ENCODE measurements at places on chromosomes 2 and 18.

- no peak for DNase-seq
Measured at GRCh38 chr2:238776003-238776760, 71.7 kb upstream of the TWIST2 start.

- no peak for DNase-seq
Measured at GRCh38 chr18:37985126-37985525, 419.5 kb upstream of the CELF4 start.

- DNase-seq = no peak
Measured at GRCh38 chr2:7694076-7694985, 777.1 kb downstream of the RNF144A start.

DNA sequence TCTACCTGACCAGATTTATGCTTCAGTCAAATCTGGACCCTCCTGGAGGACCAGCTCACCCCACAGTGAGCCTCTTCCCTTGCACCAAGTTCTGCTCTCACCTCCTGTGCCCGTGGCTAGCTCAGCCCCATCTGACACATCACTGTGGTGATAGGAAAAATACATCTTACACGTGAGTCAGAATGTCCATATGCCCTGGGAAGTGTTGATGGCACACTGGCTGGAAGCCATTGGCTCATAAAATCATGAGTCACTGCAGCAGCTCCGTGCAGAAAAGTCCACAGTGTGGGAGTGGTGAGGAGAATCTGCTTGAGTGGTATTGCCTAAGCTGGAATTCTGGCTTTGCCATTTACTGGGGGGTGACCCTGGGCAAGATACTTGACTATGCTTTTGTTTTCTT, 42.6 kb upstream of the RAPGEF4 start:
- no peak for DNase-seq

GRCh38 chr2:151927501-151928221, 99.4 kb upstream of the ARL5A start:
- no peak for DNase-seq

- no peak for DNase-seq
Measured at GRCh38 chr18:44790860-44791259, 110.2 kb downstream of the SETBP1 start.

GRCh38 chr2:190360965-190361364, 17.6 kb downstream of the INPP1 start:
- no peak for DNase-seq

DNA sequence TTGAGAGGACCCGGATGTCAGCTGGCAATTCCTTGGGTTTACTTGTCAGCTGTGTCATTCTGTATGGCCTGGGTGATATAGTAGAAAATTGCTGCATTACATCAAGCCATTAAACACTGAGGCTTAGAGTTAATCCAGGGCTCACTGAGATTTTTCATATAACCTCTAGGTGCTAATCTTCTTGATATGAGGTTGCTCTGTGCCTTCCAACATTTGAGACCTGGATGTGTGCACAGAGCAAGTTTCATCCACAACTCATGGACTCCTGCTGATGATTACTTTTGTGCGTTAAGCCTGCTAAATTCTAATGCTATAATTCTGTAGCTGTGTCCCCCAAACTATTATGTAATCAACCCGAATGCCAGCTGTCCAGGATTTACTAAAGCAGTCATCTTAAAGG, 178.4 kb upstream of the CDH20 start:
- DNase-seq = no peak

GRCh38 chr2:176746411-176746810, 466.2 kb upstream of the HNRNPA3 start:
- no peak for DNase-seq

DNA sequence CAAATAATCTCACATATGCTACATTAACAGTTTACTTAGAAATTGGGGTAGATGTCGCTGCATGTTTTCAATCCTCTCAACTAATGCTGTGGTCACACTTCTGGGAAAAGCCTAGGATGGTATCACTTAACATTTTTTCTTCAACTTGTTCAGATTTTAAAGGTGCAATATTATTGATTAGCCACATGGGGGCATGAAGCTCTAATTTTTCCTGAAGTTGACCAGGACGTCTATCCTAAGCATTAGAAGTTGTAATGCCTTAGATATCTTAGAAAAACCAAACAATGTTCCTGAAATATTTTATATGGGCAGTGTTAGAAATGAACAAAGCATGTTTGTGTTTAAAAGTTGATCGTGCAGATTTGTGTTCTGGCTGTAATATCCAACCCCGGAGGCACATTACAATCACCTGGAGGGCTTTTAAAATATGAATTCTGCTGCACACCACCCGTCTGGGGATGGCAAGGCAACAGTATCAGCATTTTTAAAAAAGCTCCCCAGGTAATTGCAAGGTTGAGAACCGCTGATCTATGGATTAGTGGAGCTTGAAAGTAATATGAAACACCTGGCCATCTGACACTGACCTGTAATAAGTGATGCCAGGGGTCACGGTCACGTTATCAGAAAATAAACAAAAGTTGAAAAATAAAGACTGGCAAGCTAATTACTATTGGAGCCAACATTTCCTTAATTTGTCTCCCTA, 100.5 kb upstream of the LMAN1 start:
- no peak for DNase-seq

GRCh38 chr2:69192176-69192945, 179.4 kb downstream of the ANTXR1 start:
- no peak for DNase-seq

Measured in effector CD4-positive, alpha-beta T cell (primary cell).